ENCODE measurements at places on chromosomes 3 and 15.

DNA sequence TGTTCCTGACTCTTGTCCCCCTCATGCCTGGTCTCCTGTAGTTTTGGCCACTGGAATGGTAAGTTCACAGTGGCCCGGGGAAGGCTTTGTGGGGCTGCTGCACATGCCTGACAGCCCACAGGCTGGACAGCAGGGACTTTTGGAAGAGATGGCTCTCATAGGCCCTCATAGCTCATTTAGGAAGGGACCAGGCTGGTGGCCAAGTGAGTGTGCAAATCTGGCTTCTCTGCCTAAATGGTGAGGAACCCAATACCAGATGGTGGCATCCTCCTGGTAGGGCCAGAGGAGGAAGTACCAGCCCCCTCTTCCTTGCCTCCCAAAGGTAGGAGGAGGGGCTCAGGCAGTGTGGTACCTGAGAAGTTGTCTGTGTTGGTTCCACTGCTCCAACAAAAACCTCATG is 25.6 kb downstream of the ALPK3 start:
- no peak for DNase-seq

- DNase-seq, result no peak
These were observed 63.4 kb downstream of the CYP19A1 start for GRCh38 chr15:51274956-51275355.

GRCh38 chr3:124514683-124515082 is 215.6 kb upstream of the UMPS start:
- DNase-seq, result no peak

DNA sequence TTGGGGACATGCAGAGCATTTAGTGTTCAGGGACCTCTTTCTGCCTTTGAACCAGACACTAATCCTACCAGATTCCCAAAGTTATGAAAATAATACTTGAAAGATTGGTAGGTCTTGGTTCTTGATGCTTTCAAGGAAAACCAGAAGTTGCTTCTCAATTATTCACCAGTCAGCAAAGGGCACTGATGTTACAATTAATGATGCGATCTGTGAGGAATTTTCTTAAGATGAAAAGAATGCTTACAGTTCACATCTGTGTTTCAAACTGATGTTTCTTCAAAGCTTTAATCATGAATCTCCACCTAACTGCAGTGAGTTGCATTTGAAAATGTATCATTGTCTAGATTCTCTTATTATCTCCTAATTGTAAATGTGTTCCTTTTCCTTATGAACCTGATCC is 161.0 kb downstream of the NAALADL2 start:
- no peak for DNase-seq

- no peak for DNase-seq
These were observed 5.3 kb downstream of the INAFM2 start for GRCh38 chr15:40328751-40329150.

DNA sequence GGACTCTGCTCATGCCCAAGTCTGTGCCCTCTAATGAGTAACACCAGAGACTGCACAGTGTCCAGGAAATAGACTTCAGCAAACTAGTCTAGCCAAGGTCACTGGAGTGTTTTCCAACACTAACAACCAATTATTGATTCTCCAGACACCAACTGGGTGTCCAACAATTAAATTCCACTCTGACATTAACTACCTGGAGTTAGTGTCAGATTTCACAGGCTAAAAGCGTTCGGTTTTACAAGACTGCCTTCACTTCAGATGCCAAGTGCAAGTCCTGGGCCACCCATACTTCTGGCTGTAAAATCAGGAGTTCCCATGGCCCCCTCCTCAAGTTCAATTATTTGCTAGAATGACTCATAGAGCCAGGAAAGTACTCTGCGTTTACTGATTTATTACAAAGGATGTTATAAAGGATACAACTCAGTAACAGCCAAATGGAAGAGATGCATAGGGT is 20.8 kb upstream of the CFAP161 start:
- no peak for DNase-seq

GRCh38 chr15:76208786-76209424 is 102.4 kb downstream of the ETFA start:
- no peak for DNase-seq

GRCh38 chr3:55190331-55190730 is 262.5 kb upstream of the LRTM1 start:
- no peak for DNase-seq

DNA sequence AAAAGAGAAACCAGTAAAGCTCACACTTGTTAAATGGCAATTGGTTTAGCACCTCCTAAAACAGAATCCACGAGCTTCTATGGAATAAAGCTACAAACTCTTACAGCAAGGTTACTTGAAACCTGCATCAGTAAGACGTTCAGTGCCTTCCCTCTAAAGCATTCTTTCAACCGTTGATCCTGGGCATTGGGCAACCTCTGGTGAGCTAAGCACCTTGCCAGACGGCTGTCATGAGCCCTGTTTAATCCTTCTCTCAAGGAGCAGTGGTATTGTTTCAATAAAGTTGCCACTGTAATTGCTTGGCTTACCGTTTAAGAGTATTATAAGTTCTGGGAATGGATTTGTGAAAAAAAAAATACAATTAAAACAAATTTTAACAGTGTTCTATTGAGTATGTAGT is 75.0 kb downstream of the COL8A1 start:
- DNase-seq, result no peak

- DNase-seq, result no peak
These were observed 20.1 kb upstream of the BCL6 start for GRCh38 chr3:187765342-187765741.

GRCh38 chr3:113985541-113985940 is 37.7 kb downstream of the ZDHHC23 start:
- DNase-seq, result no peak

- no peak for DNase-seq
These were observed 603 bp downstream of the EIF1B start for GRCh38 chr3:40309925-40310695.

DNA sequence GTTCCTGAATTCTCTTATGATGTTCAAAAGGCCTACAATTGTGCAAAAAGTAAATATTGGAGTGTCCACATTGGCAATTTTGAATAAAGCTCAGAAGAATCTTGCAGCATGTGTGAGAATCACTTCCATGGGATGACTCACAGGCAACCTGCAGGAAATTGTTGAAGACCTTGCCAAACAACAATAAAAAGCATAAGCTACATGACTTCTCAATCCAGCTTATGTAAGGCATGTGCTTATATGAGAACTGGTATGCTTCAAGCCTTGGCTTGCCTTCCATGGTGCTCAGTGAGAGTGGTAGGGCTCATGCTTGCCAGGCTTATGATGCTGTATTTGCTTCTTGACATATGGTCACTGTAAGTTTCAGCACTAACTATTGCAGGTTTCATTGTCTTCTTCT is 18.4 kb upstream of the BCHE start:
- DNase-seq, result no peak

DNA sequence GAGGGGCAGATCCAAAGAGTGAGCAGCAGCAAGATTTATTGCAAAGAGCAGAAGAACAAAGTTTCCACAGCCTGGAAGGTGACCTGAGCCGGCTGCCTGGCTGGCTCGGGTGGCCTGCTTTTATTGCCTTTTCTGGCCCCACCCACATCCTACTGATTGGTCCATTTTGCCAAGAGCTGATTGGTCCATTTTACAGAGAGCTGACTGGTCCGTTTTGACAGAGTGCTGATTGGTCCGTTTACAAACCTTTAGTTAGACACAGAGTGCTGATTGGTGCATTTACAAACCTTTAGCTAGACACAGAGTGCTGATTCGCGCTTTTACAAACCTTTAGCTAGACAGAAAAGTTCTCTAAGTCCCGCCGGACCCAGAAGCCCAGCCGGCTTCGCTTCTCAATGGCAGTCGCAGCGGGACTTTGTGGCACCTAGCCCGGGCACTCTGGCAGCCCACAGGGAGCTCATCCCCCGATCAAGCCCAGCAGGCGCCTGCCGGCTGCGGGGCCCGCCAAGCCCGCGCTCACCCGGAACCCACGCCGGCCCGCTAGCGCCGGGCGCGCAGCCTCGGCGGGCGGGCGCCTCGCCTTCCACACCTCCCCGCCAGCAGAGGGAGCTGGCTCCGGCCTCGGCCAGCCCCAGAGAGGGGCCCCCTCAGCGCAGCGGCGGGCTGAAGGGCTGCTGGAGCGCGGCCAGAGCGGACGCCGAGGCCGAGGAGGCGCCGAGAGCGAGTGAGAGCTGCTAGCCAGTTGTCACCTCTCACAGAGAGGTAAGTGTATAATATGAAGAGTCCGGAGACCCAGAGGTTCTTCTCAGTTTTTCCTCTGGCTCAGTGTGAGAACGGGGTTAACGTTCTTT is 339.2 kb downstream of the CHL1 start:
- DNase-seq, result peak; percentile 53

- DNase-seq, result no peak
These were observed 18.8 kb upstream of the MOBP start for GRCh38 chr3:39448506-39449233.

- DNase-seq, result no peak
These were observed 82.9 kb downstream of the FSIP1 start for GRCh38 chr15:39699516-39700374.

DNA sequence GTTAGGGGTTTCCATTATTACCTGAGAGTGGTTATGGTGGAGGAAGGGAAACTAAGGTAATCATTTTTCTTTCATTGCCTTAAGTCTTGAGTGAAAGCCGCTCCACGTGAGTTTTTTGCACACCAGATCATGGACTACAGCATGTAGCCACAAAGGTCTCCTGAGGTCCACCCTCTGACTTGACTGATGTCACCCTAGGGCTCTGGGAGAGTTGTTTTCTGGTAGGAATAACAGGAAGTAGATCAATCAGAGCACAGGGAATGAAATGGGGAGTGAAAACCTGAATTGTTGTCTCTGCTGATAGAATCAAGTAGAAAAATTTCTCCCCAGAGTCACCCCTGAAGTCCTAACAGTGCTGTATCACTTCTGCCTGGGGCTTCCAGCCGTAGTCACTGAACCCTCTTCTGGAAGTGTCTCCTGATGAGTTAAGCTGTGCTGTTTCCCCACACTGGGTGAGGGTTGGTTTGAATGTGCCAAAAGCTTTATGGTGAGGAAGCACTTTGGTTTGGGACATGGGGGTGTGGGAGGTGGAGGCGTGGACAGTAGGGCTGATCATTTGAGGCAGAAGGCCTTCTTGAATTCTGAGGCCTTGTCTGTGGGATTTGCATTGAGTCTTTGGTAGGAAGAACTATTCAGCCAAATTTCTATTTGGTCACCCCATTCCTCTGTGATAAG is 64.3 kb downstream of the SLCO3A1 start:
- DNase-seq, result no peak

- no peak for DNase-seq
These were observed 77.9 kb downstream of the SLC9A9 start for GRCh38 chr3:143770391-143770790.

GRCh38 chr3:73399106-73399505 is 225.6 kb downstream of the PDZRN3 start:
- DNase-seq, result no peak

- DNase-seq, result no peak
These were observed 65.8 kb upstream of the LEKR1 start for GRCh38 chr3:156760333-156760732.

GRCh38 chr3:56858331-56858730 is 56.6 kb upstream of the ARHGEF3 start:
- no peak for DNase-seq

GRCh38 chr3:178597371-178597770 is 61.1 kb downstream of the KCNMB2 start:
- no peak for DNase-seq

DNA sequence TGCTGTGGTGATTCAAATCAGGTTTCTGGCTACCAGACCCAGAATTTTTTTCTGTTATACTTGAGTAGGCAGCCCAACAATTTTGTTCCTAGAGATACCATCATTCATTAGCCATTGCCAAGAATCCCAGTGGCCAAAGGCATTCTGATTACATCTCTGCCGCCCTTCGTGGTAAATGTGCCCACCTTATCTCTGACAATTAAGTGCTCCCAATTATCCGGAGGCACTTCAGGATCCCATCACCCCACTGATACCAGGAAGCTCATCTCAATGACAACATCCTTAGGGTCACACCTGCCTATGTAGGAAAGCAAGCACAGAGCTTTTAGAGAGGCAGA is 43.2 kb upstream of the RPL35A start:
- no peak for DNase-seq

GRCh38 chr3:73867524-73867923 is 242.8 kb upstream of the PDZRN3 start:
- DNase-seq, result no peak

- DNase-seq, result no peak
These were observed 58.6 kb downstream of the IGF1R start for GRCh38 chr15:98706986-98707385.

GRCh38 chr15:68609629-68610028 is 30.8 kb downstream of the CORO2B start:
- no peak for DNase-seq

DNA sequence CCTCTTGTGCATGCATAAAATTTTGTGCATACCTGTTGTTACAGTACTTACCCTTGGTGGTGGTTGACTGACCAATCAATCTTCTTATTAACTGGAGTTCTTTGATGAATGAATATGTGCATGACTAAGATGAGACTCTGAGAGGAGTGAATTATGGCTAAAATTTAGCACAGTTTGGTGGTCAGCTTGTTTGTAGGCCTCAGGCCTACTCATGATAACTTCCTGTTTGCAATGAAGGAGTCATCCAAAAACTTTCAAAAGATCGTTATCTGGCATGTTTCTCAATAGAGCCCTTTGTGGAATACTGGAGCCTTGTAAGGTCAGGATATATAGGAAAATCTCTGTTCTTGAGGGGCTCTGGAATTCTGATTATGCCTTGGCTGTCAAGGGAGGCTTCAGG is 66.5 kb downstream of the LEKR1 start:
- no peak for DNase-seq

DNA sequence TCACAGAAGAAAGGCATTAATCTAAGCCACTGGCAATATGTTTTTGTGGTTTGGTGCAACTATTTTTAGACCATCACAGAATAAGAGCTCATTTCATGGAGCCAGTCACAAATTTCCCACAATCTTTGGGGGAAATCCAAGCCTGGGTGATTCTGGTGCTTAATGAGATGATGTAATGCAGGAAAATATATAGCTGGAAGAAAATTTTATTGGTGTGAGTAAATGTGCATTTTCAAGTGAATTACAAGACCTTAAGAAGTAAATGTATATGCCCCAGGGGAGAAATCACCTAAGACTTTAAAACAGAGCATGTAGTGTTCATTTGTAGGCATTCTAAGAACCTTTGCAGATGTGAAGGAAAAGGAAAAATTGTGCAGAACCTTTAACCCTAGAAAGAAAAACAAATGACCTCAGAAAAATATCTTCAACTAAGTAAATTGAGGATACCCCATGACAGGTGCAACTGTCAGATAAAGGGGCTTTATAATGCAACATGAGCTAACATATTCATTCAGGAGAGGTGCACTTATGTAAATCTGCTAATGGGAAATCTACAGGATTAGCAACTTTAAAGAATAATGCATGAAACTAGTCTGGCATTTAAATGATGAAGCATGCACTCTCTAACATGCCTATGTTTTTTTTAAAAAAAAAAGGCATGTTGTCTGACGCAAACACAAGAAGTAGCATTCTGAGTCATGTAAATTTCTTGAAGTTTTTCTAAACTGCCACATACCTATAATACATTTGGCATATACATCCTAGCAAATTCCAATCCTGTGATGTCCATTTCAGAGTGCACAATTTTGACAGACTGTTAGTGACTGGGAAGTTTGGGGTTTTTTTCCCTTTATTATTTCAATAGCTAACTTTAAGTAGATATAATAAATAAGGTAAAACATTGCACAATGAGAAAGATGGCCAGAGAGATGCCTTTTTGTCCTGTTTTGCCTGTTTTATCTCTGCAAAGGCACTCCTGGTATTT is 105.1 kb downstream of the MEX3B start:
- no peak for DNase-seq
